ENCODE measurements at places on chromosomes 12 and 14.

DNA sequence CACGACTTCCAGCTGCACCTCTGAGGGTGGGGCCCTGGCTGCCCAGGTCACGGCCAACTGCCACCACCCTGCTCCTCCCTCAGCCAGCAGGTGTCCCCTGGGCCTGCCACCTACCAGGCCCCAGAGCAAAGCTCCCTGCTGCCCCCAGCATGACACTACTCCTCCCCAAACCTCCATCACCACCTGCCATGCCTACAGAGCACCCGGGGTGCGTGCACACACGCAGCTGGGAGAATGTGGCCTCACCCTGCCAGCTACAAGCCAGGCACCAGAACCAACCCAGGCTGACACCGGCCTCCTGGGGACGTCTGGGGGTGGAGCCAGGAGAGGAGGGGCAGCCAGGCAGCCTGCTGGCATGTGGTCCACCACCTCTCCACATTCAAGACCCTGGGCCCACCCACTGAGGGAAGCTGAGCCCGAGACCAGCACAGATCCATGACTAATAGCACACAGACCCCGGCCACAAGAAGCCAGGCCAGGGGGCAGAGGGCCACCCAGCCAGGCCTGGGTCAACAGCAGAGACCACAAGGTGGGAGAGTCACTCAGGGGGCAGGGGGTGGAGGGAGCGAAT lies 3.4 kb downstream of the JAG2 start:
- DNase-seq = no peak

DNA sequence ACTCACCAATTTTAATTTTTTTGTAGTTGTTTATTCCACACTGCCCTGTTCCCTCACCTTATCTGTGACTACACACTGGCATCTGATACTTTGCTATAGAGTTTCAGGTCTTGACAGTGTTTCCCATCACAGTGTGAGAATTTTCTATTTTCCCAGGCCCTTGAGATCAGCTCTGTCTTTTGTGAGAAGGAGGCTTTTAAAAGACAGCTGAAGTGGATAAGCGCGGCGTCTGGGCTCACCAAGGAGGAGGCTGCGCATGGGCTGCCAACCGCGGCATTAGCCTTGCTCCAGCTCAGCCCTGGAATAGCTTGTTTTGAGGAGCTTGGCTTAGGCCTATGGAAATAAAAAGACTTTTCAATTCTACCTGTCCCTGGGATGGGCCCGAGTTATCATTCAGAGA lies 181.3 kb downstream of the RMST start:
- no peak for DNase-seq

DNA sequence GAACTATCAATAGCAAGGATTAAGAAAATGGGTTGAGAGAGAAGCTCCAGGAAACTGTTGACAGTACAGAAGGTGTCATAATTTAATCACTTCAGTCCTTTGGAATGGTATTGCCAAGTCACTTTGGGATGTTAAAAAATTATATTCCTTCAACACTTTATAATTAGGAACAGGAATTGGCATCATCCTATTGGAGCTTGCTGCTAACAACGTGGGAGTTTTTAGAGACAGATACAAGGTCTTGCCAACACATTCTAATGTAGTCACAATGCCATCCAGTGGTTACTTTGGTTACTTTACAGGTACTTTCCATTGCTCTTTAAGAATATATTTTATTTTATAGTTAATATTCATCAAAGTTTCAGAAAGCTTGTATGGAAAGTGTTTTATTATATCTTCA lies 310.1 kb downstream of the SYT1 start:
- DNase-seq = peak; percentile 64

DNA sequence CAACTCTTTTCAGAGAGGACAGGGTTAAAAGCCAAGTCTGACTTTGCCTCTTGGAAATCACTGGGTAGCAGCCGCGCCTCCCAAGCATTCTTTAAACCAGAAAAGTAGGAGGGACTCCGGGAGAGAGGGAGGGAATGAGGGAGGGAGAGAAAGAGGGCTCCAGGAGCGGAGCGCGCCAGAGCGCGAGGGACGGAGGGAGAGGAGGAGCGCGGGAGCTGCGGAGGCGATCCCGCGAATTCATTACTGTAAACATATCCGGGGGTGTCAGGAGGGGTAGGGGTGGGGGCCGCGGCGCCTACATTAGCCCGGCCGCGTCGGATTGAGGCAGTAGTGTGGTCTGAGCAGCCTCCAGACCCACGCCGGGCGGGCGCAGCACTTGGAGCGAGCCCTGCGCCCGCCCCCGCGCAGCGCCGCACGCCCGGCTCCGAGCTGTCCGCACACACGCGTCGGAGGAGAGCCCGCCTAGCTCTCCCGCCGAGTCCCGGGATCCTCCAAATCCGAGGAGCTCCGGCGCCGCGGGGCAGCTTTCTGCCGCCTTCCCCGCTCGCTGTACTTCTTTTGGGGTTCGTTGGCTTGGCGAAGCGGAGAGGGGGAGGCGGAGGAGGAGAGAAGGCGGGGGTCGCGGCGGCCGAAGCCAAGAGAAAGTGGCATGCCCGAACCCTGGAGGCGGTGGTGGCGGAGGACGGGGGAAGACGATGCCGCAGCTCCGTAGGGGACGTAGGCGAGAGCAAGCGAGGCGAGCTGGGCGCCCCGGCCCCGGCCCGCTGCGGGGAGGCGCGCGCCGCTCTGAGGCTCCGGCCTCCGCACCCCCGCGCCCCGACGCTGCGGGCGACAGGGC lies 3.3 kb downstream of the FLRT2 start:
- peak; percentile 86 for DNase-seq

DNA sequence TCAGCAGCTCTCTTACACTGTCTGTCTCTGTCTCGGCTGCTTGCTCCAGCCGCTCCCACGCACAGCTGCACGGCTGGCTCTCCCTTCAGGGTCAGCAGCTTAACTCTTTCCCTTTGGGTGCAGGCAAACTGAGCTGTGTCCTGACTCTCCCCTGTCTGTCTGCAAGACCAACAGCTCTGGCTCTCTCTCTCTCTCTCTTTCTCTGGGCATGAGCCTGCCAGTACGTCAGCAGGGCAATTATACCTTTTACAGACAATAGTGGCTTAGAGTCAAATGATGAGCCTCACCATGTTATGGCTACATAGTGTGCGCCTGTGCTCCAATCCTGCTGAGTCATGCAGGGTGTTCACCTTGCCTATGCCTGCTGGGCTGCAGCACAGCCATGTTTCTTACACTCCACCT lies 120.5 kb upstream of the DDHD1 start:
- DNase-seq = peak; percentile 24

GRCh38 chr12:40534828-40535227 lies 157.4 kb upstream of the CNTN1 start:
- no peak for DNase-seq

DNA sequence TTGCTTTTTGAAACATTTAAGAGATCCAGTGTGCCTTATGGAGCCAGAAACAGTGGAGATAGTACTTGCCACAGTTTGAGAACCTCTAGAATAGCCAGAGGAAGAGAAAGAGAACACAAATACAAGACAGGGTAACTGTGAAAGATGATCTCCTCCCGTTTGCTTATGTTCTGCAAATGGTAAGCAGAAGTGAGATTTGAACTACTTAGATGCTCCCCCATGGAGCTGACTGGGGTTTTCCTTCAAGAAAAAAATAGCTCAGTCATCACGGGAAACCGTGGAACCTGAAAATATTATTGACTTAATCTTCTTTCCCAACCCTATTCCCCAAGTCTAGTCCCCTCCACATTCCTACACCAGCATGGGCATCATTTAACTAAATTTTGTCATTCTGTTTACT lies 87.1 kb downstream of the KIF21A start:
- DNase-seq = no peak

DNA sequence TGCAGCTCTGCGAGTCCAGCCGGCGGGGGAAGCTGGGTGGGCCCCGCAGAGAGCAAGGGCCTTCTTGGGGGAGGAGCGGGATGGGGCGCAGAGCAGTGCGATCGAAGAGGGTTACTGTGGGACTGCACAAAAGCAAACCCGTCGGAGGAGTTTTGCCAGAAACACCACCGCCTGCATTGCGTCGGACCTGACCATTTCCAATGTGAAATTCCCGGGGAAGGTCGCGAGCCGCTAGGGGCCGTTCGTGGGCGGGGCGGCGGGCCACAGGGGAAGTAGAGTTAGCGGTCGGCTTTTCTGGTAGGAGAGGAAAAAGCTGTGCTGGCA lies 333 bp upstream of the KCNA1 start:
- no peak for DNase-seq

GRCh38 chr14:104281768-104282301 lies 143.4 kb downstream of the KIF26A start:
- DNase-seq = no peak

GRCh38 chr12:56724701-56724971 lies 463 bp downstream of the NACA start:
- DNase-seq = no peak

GRCh38 chr14:87133073-87133801 lies 859.7 kb downstream of the GALC start:
- no peak for DNase-seq

GRCh38 chr14:87705439-87705896 lies 287.5 kb downstream of the GALC start:
- DNase-seq = no peak

DNA sequence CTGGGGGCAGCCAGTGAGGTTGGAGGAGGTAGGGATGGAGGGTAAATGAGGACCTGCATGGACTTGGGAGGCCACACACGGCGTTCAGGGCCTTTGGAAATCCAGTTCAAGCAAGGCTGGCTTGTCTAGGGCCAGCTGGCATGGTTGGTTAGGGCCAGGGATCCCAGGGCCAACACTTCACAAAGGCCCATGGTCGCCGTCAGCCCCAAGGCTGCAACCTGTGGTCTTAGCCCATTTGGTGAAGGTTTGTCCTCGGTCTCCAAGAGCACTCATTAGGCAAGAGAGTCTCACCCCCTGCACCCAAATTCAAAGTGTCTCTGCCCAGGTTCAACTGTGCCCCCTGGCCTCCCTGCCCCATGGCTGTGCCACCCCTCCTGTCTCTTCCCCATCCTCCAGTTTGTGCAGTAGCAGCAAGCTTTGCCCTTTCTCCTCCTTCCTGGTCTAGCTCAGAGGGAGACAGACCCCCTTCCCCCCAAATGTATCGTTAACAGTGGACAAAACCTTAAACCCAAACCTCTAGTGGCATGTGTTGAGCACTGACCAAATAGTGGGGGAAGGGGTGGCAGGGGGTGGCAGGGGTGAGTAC lies 94.1 kb downstream of the NINJ2 start:
- DNase-seq = no peak

GRCh38 chr12:23099604-23100003 lies 474.6 kb downstream of the ETNK1 start:
- peak; percentile 4 for DNase-seq

GRCh38 chr14:96638041-96638855 lies 136.1 kb downstream of the PAPOLA start:
- DNase-seq = no peak

- DNase-seq = no peak
Measured at GRCh38 chr14:44490966-44491365, 16.1 kb downstream of the FSCB start.

- DNase-seq = peak; percentile 82
Measured at GRCh38 chr14:33737446-33737845, 213.4 kb downstream of the EGLN3 start.

DNA sequence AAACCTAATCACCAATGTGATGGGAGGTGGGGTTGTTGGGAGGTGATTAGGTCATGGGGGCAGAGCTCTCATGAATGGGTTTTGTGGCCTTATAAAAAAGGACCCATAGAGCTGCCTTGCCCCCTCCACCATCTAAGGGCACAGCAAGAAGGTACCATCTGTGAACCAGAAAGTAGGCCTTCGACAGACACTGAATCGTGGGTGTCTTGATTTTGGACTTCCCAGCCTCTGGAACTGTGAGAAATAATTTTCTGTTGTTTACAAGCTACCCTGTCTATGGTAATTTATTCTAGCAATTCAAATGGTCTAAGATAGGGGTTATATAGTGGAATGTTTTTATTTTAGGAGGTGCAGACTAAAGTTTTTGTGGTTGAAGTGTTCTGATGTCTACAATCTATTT lies 7.9 kb upstream of the SLC10A1 start:
- DNase-seq = no peak

- peak; percentile 50 for DNase-seq
Measured at GRCh38 chr14:89027097-89027740, 202.8 kb downstream of the TTC8 start.

GRCh38 chr14:84087986-84088531 lies 1441.9 kb upstream of the FLRT2 start:
- no peak for DNase-seq

DNA sequence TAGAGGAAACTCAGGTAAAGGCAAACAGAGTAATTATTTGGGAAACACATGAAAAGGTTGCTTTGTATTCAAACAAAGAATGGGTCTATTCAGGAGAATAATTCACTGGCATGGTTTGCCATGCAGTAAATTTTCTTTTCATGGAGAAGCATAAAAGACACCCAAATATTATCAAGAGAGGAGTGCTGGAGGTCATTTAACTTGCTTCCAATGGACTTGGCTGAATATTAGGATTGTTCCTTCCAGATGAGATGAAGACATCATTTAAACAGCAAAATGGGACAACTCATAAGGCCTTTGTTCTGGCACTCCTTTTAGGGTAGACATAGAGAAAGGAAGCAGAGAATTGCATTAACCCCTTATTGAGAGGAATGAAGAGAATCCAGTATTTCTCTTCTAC lies 38.7 kb downstream of the WIF1 start:
- no peak for DNase-seq

- peak; percentile 0 for DNase-seq
Measured at GRCh38 chr12:33427071-33427470, 12.5 kb downstream of the SYT10 start.

DNA sequence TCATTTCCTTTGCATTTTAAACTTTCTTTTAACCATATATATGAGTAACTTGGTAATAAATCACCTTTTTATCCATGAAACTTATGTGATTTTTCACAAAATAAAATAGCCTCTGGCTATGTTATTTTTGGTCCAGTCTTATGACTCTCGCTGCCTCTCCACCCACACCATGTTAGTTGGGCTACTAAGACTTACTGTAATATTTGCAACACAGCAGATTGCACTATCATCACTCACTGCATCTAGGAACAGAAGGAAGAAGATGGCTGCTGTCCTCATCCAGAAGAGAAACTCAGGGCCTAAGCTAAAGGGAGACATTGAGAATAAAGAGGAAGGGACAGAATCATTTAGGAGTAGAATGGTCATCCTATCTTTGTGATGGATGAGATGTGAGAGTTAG lies 12.6 kb upstream of the B4GALNT3 start:
- no peak for DNase-seq

- DNase-seq = no peak
Measured at GRCh38 chr12:56995930-56996496, 10.3 kb downstream of the ZBTB39 start.

DNA sequence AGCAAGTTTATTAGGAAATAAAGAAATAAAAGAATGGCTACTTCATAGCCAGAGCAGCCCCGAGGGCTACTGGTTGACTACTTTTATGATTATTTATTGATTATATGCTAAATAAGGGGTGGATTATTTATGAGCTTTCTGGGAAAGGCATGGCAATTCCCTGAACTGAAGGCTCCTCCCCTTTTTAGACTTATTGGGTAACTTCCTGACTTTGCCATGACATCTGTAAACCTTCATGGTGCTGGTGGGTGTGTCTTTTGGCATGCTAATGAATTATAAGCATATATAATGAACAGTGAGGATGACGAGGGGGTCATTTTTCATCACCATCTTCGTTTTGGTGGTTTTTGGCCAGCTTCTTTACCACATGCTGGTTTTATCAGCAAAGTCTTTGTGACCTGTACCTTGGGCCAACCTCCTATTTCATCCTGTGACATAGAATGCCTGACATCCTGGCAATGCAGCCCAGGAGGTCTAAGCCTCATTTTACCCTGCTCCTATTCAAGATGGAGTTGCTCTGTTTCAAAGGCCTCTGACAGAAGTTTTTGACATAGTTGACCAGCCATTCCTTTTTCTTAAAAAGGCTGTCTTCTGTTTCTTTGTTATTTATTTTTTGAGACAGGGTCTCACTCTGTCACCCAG lies 11.1 kb upstream of the PTGES3 start:
- no peak for DNase-seq

- no peak for DNase-seq
Measured at GRCh38 chr12:51450806-51451205, 26.2 kb downstream of the SLC4A8 start.
